ENCODE measurements at places on chromosomes 5 and 9.

DNA sequence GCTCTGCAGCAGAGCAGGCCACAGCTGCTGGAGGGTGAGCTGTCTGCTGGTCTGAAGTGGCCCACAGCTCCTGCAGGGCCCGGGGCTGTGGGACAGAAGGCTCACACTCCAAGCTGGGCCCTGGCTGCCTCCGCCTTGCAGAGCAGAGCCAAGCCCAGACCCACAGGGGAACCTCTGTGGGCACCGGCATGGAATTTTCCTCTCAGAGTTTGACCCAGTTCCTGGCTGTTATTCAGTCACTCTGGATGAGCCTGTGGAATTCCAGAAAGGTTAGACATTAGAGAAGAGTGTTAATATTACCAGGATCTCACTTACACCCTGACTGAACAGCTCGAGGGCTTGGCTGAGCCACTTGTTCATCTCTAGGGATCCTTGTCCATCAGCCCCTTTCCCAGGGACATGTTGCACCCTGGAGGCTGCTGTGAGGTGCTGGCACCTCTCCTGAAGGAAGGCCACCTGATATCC is 17.5 kb downstream of the IL9 start:
- no peak for DNase-seq

DNA sequence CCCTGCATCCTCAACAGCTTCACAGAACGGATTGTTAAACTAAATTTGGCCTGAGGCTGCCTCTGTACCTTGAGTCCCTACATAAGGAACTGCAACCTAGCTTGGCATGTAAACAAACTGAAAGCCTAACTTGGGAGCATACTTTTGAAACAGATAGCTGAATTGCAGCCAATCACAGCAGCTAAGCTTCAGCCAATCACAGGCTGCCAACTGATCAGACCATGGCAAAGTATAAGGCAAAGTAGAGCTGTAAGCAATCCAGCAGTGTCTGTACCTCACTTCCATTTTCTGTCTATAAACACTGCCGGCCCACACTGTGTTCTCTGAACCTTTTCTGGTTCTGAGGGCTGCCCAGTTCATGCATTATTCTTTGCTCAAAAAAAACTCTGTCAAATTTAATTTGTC is 8.9 kb upstream of the ZNF483 start:
- no peak for DNase-seq

- DNase-seq = no peak
Measured at GRCh38 chr9:82010711-82011110, 22.1 kb downstream of the SPATA31D1 start.

DNA sequence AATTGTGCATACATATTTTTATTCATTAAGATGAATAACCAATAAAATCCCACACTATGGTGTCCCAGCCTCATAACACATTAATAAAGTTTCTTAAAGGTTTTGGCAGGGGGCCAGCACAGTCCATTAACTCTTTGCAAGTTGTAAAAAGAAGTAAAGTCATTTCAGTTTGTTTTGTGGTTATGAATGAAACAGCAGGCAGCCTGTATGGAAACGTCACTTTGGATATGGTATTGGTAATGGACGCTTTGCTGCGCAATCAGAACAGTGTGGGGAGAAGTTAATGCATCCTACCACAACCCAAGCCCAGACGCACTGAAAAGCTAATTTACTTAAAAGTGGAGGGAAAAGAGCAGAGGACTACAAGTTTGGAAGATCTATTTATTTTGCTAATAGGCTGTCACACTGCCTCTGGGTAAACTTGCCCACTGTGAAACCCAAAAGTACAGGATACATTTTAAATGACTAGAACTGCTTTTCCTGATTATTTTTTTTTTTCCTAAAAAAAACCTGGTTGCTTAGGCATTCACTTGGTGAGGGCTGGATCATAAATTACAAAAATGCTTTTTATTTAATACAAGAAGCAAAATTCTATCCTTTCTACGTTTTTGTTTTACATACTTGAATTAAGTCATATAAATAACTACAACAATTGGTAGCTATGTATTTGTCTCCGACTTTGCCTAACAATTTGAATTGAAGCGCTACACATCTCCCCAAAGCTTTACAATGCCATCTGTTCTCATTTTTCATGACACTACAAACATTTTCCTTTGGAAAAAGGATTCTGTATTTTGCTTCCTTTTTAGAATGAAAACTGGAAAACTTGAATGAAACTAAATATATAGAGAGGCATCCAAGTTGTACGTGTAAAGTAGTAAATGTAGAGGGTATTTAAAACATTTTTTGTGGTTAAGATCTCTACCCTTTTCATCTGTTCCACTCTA is 104.3 kb downstream of the NFIB start:
- no peak for DNase-seq

- DNase-seq = no peak
Measured at GRCh38 chr5:138574744-138575193, 432 bp downstream of the HSPA9 start.

DNA sequence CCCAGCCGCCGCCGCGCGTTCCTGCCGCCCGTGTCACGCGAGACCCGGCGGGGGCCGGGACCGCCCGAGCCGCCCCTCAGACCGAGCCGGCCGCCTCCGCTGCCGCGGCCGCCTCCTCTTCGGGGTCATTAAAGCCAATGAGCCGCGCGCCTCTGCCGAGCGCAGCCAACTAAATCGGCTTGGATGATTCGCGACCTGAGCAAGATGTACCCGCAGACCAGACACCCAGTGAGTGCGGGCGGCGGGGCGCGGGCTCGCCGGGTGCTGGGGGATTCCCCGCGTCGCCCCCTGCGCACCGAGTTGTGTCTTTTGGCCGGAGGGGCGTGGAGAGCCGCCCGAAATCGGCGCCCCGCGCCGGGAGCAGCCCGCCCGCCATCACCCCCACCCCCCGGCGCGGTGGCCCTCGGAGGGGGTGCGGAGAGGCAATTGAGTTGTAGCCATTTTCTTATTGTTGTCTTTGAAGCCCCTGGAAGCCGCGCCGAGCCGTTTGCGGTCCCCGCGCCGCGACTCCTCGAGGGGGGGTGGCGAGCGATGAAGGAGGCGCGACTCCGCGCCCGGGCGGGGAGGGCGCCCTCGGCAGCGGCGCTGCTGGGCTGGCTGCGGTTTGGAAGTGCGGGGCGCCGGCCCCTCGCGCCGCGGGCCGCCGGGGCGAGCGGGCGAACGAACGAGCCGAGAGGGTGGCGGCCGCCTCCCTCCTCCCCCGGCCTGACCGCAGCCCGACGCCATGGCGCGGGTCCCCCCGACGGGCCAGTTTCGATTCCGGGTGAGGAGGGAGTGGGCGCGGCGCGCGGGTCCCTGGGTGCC is 1.0 kb downstream of the TLE4 start:
- DNase-seq = peak; percentile 61

DNA sequence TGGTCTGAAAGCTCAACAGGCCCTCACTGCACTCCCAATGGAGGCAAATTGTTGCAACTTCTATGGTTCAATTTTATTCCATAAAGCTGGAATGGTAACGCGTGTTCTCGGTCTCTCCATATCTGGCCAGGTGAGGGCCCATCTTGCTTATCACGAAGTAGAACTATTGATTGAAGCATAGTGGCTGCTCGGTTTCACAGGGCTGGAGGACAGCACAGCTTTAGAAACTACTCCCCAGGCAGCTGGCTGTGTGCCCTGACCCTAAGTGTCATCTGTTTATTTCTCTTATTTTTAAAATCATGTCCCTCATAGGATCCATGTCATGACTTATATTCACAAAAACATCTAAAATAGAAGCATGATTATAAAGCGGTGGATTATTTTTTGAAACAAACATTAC is 223.4 kb downstream of the NPR3 start:
- DNase-seq = no peak
